ENCODE measurements at places on chromosomes 12 and 14. TPM values are rescaled to one million over a fixed set of nuclear protein-coding genes. Genes with fewer than 3 reads are reported as not detected.

Gene CYP46A1
- total RNA-seq, result 0.09 TPM

Gene VSIG10
- total RNA-seq, result 17.4 TPM

Gene CHGA
- 1.7 TPM for total RNA-seq

Gene GDF11
- 3.8 TPM for total RNA-seq

Gene FGF23
- not detected for total RNA-seq

Gene BBOF1
- total RNA-seq, result 3.4 TPM

Gene TAS2R7
- not detected for total RNA-seq

Gene IKZF4
- 2.3 TPM for total RNA-seq

Gene GXYLT1
- 11.7 TPM for total RNA-seq

Gene ACVRL1
- 0.20 TPM for total RNA-seq

Gene MEG3
- total RNA-seq, result 41.2 TPM

Gene OVCH1
- total RNA-seq, result not detected

Gene PGF
- total RNA-seq, result 4.5 TPM

Gene HAL
- 0.60 TPM for total RNA-seq

Gene EVL
- total RNA-seq, result 28.4 TPM

Gene MORN3
- total RNA-seq, result 0.17 TPM

Gene GPR137C
- 0.05 TPM for total RNA-seq

Gene CTSG
- total RNA-seq, result not detected

Gene KRT78
- 0.15 TPM for total RNA-seq

Gene HOXC9
- total RNA-seq, result 11.0 TPM

Gene PACS2
- 26.7 TPM for total RNA-seq

Gene POTEM
- not detected for total RNA-seq

Gene SETD3
- 49.0 TPM for total RNA-seq

Gene PROX2
- total RNA-seq, result not detected

Gene CMKLR1
- total RNA-seq, result 0.03 TPM
